ENCODE measurements at places on chromosomes 2 and 18.

DNA sequence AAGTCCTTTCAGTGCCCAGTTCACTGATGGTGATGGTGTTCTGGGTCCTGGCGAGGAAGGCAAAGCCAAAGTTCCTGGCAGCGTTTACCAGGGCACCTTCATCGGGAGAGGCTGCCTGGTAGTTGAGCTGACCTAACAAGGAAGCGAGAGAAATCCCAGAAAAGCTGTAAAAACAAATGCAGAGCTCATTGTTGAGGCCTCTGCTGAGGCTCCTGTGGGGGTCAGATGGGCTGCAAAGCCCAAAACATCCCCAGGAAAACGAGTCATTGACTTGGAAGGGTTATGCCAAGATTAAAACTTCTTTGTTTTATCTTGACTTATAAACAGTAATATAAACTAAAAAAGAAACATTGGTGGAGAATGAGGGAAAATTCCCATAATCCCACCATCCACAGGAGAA, 53.3 kb upstream of the NARS1 start:
- DNase-seq, result no peak

DNA sequence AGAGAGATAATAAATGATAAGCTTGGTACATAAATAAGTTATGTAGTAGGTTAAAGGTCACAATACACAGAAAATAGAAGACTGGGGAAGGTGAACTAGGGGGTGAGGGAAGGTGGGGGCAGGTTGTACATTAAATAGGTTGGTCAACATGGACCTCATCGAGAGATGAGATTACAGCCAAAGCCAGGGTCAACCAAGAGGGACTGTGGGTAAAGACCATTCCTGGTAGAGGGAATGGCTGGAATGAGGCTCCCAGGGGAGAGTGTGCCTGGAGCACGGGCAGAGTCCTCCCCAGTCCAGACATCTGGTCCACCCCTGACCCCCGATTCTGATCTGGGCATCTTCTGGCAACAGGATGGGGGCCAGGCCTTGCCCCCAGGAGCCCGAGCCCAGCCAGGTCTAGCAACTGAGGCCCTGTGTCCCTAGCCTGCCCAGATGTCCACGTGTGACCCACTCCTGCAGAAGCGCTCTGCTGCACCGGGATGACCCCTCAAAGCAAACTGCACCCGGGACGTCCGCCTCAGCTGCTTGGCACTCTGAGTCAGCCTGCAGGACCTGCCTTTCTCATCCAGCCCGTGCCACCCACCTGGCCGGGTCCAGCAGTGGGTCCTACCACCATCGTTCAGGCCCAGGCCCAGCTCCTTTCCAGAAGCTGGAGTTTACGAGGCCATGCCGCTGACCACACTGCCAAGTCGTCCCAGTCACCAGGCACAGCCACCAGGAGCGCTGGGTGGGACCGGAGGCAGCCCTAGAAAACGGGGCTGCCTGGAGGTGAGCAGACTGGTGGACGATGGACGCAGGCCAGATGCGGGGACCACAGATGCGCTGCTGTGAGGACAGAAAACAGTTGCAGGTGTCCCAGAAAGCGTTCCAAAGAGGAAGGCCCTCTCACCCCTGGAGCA, 56.2 kb upstream of the ID2 start:
- DNase-seq, result no peak

DNA sequence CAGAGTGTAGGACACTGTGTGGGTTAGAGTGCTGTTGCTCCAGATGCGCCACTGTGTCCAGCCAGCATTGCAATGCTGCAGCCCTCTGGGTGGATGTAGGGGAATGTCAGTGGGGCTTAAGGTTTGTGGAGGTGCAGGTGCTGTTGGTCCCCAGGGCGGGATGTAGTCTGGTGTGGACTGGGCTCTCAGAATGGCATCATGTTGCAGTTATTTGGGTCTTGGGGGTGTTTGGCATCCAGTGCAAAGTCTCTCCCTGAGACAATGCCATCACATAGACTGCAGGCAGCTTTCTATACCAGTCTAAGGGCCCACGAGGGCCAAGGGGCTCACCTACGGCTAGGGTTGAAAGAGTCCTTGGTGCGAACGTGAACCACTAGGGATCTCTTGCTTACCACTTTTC, 275.3 kb downstream of the SOX11 start:
- no peak for DNase-seq

DNA sequence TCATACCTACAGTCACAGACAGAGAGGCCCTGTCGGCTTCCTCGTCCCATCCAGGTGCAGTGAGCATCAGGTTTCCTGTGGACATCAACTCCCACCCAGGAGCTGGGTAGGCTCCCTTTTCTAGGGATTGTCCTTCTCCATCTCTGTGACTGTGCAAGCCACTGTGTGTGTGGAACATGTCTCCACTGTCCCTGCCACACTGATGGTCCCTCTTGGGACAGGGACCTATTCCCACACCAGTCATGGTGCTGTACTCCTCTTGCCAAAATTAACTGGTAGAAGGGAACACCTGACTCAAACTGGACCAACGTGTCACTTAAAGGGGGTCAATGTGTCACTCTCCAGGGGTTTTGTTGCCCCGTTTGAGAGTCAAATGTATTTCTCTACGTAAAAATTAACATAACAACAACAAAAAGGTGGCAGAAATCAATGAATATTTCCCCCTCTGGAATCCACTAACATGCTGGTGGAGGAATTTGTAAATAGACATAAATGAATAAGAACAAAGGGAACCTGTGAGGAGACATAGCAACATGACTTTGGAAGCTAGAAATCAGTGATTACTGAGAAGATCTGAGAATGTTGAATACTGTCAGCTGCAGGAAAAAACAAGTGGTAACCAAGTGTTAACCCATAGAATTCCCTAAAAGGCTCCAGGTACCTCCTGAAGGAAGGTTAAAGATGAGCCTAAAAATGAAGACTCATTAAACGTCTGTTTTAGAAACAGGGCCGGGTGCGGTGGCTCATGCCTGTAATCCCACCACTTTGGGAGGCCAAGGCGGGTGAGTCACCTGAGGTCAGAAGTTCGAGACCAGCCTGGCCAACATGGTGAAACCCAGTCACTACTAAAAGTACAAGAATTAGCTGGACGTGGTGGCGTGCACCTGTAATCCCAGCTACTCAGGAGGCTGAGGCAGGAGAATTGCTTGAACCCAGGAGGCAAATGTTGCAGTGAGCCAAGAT, 40.4 kb downstream of the SH2D6 start:
- DNase-seq, result no peak

GRCh38 chr2:128305555-128306080, 13.1 kb downstream of the HS6ST1 start:
- no peak for DNase-seq

- no peak for DNase-seq
Observed at GRCh38 chr2:100395532-100396350, 21.7 kb downstream of the CHST10 start.

- DNase-seq, result no peak
Observed at GRCh38 chr2:29583104-29583503, 338.3 kb downstream of the ALK start.

GRCh38 chr18:42275949-42276730, 321.1 kb downstream of the PIK3C3 start:
- DNase-seq, result no peak

- no peak for DNase-seq
Observed at GRCh38 chr2:29130295-29130694, 15.1 kb downstream of the CLIP4 start.

DNA sequence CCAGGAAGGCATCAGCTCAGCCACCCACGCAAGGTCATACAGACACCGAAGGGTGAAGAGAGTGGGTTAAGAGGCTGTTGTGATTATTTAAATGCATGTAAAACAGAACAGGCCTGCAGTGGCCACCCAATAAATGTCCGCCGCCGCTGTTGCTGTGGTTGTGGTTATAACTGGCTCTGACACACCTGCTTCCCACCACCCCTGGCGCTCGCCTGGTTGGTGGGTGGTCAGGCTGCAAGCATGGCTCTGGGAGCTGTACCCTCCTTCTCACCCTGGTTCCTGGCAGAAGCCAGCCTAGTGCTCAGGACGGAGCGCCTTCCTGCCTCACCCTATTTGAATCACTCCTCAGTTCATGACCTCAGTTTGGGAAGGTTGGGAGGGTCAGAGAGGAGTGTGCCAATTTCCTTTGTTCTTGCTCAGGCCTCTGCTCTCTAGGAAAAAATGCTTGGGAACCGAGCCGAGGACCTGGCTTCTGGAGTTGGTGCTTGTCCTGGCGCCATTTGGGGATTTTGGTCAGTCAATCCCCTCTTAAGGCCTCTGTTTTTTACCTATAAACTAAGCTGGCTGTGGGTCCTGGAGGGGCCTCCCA, 5.3 kb upstream of the CRYBA2 start:
- DNase-seq, result no peak

DNA sequence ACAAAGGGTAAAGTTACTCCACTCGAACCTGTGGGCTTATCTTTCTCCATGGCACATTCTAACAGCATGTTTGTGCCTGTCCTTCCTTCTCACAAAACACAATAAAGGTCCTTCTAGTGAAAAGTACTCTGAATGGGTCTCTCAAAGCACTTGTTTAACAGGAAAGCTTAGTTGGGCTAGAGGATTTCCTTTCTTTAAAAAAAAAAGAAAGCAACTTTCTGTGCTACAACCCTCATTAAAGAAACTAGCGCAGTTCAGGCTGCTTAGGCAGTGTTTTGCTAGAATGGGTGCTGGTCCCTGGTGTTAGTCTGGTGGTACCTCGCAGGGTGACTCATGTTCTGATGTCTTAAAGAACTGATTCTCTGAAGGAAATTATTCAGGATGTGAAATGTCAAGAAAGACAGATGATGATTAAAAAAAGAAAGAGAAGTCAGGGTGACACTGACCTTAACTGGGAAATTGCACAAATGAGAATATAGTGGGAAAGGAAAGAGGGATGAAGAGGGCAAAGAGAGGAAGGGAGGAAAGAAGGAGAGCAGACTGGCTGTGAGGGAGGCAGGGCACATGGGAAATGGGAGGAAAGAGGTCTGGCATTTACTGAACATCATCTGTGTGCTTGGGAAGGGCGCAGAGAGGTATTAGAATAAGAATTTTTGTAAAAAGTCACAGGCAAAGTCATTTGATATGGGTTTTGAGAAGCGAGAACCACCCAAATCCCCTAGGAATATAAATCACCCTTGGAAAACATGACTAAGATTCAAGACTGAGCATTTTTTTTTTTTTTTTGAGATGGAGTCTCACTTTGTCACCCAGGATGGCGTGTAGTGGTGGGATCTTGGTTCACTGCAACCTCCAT, 74.9 kb downstream of the ATP8B1 start:
- DNase-seq, result no peak

- no peak for DNase-seq
Observed at GRCh38 chr2:197134206-197134605, 176.4 kb downstream of the ANKRD44 start.

- no peak for DNase-seq
Observed at GRCh38 chr2:36238106-36238505, 117.5 kb upstream of the CRIM1 start.

DNA sequence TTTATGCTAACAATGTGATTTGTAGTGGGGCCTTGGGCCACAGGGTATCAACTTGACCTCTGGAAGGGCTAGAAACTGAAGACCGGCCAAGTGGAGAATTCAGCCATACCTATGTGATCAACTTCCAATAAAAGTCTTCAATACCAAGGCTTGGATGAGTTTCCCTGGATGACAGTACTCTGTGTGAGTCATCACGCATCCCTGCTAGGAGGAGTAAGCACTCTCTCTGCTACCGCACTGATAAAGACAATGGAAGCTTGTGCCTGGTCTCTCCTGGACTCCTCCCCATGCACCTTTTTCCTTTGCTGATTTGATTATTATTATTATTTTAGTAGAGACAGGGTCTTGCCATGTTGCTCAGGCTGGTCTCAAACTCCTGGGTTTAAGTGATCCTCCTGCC, 58.1 kb downstream of the SKA1 start:
- DNase-seq, result no peak

- DNase-seq, result no peak
Observed at GRCh38 chr2:215280326-215280725, 31.5 kb upstream of the ATIC start.

DNA sequence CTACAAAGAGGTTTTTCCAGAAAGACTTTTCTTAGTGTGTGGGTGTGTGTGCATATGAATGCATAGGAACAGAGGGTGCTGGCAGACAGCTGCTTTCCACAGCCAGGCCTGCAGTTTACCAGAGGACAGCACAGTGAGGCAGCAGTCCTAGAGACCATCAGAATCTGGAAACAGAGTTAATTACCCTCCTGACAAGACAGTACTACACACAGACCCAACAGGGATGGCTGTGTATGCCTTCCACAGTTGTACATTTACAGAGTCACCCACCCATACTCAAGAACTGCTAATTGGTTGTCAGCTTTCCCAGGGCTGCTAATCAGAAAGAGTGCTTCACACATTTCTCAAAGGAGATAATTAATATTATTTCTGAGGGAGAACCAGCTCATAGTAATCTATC, 104.7 kb downstream of the FEZ2 start:
- DNase-seq, result no peak

- no peak for DNase-seq
Observed at GRCh38 chr2:84858937-84859336, 21.9 kb downstream of the TRABD2A start.

DNA sequence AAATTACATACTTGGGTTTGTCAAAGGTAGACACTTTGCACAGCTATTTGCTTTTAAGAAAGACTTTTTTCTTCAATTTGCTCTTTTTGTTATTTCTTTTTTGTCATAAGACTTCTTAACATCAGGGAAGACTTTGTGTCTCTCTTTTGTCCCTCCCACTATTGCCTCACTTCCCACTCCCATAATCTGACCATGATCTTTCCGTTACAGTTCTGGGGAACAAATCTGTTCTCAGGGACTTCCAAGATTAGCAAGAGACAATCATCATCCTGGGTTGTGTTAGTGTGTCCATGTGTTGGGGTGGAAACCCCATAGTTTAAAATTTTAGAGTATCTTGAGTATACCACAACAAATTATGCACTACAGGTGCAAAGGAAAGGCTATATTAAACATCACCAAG, 75.3 kb downstream of the REV1 start:
- DNase-seq, result no peak

- no peak for DNase-seq
Observed at GRCh38 chr2:240595381-240596079, 9.0 kb downstream of the CAPN10 start.

GRCh38 chr18:45201489-45201888, 413.8 kb upstream of the SLC14A2 start:
- DNase-seq, result no peak

- DNase-seq, result no peak
Observed at GRCh38 chr2:137893145-137893544, 71.1 kb upstream of the HNMT start.
